ENCODE measurements at places on chromosomes 11 and 22.

- no peak for DNase-seq
Observed at GRCh38 chr22:36198536-36198935, 3.1 kb downstream of the APOL4 start.

GRCh38 chr11:86440305-86440716 is 65.6 kb downstream of the CCDC81 start:
- DNase-seq = no peak

DNA sequence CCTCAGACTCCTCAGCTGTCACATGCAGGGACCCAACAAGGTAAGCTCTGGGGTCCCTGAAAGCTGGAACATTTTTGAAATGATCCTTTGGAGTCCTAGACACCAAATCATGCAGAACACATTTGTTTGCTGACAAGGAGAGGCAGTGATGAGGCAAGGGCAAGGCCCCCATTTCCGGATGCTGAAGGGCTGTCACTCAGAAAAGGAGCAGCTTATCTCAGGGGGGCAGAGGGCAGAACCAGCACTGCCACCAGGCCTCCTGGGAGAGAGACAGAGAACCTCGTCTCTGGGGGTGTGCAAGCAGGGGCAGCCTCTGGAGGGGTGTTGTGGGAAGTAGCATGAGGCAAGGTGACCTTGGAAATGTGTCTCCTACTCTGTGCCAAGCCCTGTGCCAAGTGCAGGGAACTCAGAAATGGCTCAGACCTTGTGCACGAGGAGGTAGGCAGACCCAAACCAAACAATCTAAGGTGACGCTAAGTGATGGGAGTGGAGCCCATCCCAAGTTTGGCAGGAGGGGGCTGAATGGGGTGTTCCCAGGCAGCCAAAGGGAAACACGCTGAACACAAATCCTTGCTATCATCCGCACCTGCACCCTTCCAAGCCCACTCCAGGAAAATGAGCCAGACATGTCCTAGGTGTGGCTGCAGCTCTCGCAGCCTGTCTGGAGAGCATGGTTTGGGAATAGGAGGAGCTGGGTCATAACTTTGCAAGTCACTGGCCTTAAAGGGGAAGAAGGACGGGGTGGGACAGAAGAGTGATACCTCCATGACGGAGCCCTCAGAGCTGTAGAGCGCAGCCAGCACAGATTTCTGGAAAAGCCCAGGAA is 94.2 kb downstream of the PDE2A start:
- no peak for DNase-seq

DNA sequence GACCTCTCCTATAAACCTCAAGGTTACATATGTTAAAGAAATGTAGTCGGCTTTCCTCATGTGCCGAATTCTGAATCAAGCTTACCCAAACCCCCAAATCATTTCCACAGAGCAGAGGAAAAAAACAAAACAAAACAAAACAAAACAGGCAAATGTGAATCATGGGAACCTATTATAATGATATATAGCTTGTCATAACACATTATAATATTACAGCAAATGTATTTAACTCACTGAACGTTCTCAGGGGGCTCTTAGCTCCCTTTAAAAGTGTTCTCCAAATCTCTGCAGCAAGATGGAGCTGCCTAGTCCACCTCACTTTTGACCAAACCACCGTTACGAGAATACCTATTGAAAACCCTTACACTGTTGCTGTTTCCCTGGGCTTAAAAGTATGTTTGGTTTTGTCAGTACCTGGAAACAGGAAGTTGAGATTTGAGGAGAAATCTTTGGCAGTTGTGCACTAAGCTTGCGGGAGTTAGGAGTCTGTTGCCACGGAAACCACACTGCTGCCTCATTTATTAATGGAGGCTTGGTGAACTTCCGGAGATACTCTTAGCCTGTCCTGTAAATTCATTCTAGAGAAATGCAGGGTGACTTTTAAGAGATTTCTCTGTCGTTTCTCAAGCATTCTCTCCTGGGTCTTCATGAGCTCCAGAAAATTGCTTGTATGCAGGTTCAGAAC is 167.0 kb upstream of the RASSF10 start:
- no peak for DNase-seq

DNA sequence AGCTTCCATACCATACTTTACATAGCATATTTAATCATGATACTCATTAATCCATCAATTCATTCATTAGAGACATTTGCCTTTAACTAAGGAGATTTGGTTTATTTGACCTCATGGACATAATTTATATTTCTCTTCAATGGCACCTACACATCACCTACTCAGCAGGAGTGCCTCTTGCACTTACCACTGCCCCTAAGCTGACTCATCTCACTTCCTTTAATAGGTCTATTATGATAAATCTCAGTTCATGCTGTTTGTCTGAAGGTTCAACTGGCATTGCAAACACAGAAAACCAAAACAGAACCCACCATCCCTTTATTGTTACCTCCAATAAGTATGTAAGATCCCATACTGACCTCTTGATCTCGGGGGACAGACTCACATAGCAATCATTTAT is 186.7 kb downstream of the LUZP2 start:
- no peak for DNase-seq

GRCh38 chr22:34038801-34039555 is 118.7 kb upstream of the LARGE1 start:
- no peak for DNase-seq

GRCh38 chr11:134853992-134854991 is 442.2 kb upstream of the B3GAT1 start:
- no peak for DNase-seq

DNA sequence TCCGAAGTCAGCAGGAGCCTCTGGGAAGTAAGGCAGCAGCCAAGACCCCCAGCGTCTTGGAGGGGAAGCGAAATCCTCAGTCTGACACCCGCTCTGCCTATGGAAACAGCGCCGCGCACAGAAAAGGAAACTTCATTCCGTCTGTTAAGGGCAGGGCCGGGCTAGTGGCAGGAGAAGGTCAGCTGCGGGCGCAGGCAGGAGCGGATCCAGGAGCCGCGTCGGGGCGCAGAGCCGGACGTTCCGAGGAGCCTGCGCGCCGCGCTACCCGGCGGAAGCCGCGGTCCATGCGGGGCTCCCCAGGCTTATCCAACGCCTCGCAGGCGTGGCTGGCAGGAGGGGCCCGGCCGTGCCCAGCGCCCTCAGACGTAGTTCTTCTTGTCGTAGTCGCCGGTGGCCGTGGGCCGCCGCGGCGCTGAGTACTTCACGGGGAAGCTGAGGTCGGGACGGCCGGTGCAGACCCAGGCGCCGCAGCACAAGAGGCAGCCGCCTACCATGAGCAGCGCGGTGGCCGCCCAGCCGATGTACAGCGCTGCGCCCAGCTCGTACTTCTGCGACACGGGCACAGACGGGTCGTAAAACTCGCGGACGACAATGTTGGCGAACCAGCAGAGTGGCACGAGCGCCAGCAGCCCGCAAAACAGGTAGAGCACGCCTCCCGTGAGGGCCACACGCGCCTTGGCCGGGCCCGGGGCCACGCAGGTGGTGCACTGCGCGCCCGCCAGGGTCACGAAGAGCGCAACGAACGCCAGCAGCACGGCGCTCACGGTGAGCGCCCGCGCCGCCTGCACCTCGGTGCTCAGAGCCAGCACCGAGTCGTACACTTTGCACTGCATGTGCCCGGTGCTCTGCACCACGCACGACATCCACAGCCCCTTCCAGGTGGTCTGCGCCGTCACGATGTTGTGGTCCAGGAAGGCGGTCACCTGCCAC is 705 bp downstream of the CLDN5 start:
- no peak for DNase-seq

DNA sequence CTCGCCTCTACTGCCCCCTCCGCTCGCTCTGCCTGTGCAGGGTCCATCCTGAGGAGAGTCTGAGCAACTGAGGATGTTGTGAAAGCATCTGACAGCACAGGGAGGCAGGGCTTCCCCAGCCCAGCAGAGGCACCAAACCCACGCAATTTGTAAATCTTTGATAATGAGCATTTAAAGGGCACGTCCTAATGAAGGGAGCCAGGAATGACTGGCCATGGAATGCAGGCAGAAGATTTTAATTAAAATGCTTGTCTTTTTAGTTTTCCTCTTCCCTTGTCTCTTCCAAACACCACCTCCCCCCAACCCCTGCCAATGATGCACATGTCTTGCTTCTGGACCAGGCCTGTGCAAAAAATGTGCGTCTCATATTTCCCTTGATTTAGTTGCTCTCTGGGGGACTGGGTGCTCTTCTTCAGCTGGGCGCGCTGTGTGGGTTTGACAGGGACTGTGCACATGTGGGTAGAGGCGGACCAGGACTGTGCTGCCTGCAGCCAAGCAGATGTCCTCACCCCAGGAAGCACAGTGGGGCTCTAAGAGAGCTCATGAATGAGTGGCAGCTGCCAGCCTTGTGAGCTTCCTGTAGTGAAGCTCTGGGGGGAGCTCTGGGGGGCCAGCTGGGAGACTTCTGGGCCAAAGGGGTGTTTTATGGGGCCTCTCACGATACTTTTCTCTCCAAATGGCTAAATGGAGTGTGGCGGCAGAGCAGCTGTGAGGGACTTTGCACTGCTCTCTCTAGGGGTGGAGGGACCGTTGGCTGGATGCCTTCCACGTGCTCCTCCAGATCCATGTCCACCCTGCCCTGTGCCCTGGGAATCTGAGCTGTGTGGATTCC is 273.5 kb downstream of the ST3GAL4 start:
- DNase-seq = peak; percentile 83

- no peak for DNase-seq
Observed at GRCh38 chr22:36015811-36016529, 12.7 kb downstream of the RBFOX2 start.

GRCh38 chr11:73415854-73416615 is 39.8 kb downstream of the RELT start:
- DNase-seq = no peak

DNA sequence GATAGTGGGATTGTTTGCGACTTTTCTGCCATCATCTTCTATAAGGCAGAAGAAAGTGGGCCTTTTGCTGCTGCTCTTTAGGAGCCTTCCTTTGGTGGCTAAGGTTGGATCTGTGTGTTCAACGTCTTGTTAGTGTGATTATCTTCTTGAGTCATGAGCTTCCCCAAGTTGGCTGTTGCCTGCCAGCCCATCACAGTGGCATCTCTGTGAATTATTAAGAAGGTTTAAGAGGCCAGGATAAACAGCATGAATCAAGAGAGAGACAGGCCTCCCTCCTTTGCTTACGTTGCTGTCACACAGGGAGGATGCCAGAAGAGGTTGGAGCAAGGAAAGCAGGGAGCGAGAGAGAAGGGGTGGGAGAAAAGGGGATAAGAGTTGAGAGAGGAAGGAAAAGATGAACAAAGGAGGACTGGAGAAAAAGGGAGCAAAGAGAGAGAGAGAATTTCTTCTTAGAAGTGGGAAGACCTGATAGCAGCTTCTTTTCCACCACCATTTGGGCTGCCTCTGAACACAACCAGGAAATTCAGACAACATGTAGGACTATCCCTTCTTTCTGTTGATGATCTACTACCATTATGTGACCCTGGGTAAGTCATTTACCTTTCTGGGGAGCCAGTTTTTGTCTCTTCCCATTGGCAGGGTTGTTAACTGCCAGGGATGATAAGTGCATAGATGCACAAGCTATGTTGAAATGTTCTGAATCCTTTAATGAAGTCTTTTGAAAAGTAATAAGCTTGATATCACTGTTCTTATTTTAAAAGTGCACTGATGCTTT is 126.5 kb downstream of the NAV2 start:
- DNase-seq = no peak

DNA sequence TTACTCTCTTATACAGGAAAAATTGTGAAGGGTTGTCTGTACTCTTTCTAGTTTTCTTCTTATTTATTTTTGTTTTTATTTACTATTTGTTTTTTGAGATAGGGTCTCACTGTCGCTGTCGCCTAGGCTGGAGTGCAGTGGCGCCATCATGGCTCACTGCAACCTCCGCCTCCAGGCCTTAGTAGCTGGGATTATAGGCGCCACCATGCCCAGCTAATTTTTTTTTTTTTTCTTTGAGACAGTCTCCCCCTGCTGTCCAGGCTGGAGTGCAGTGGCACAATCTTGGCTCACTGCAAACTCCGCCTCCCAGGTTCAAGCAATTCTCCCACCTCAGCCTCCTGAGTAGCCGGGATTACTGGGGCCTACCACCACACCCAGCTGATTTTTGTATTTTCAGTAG is 18.4 kb downstream of the CUL5 start:
- DNase-seq = no peak

- no peak for DNase-seq
Observed at GRCh38 chr22:20607157-20607907, 99.9 kb downstream of the MED15 start.

DNA sequence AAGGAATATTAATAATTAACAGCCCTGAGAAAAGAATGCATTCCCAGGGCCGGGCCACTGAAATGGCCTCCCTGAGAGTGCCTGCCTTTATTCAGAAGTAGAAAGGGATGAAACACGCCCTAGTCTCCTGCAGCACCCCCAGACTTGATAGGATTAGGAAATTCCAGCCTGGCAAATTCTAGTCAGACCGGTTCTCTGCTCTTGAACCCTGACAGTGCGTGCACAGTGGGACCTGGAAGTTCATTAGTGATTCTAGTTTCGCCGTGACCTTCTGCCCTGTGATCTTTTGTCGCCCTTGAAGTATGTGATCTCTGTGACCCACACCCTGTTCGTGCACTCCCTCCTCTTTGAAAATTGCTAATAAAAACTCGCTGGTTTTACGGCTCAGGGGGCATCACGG is 2.1 kb upstream of the GSTP1 start:
- DNase-seq = no peak

GRCh38 chr11:68863553-68864265 is 22.0 kb upstream of the CPT1A start:
- DNase-seq = no peak

DNA sequence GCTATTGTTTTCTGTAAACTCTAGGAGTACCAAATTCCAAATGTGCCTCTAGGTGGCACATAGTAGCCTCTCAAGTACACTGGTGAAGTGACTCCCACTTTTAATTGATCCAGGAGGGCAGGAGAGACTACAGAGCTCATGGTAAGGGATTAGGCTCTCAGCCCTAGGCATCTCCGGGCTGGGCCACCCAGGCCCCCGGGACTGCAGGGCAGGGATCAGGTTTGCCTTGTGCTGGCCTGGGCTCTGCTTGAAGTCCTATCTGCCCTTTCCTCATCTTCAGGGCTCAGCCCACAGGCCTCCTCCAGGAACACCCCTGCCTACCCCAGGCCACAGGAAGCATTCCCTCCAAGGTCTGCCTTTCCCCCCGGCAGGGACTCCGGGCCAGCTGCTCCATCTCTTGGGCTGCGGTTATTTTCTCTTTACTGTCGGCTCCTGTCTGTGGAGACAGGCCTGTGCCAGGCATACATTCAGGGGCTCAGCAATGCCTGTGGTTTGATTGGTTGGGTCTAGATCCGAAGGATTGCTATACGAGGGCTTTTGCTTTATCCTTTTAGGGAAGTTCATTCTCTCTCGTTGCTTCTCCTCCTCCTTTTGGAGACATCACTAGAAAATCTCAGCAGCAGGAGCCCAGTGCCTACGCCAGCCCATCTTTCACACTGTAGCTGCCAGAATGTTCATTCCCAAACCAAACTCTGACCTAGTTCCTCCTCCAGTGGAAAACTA is 32.8 kb downstream of the PARVA start:
- no peak for DNase-seq

All from caudate nucleus (tissue), 63 donors.